ENCODE measurements at places on chromosomes 7 and 10.
A peak's percentile ranks its signal among the peaks of the same experiment; 100 is the strongest.

DNA sequence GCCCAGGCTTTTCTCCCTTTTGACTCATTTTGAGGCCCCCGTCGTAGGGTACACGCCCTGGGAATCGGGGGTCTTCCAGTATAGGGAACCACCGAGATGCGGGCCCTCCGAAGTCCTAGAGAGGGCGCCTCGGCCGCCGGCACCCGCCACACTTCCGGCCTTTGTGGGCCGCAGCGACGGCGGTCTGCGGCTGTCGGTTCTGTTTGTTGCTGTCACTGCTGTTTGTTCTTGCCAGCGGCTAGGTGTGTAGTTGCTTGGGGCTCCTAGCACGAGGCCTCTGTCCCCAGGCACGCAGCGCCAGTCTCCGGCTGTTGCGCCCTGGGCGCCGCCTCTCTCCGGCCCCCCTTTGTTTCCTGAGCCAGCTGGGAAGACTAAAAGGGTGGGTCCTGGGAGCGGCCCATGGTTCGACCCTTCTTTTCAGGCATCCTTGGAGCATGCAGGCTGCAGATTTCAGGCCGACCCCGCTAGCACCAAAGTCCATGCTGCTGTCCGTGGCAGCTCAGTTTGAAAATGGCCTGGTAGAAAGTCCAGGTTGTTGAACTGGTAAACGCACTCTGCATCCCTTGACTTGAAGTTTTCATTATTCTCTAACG, 17.8 kb upstream of the ZKSCAN1 start:
- peak; percentile 77 for DNase-seq

GRCh38 chr7:389911-390601, 100.1 kb downstream of the FOXL3 start:
- no peak for DNase-seq

DNA sequence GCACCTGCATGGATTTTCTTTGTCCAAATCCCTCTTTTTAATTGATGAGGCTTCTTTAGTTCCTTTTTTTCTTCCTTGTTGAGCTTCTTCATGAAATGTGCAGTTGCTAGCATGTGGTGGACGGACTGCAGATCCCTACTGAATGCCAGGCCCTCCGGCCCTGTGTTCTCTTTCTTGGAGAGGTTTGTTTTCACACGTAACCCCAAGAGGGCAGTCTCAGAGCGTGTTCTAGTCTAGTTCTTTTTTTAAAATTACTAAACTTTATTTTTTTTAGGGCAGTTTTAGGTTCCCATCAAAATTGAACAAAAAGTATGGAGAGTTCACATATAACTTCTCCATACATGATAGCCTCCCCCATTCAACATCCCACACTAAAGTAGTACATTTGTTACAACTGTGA, 190.0 kb downstream of the CFTR start:
- no peak for DNase-seq

- no peak for DNase-seq
Observed at GRCh38 chr10:87861566-87861952, 1.8 kb downstream of the KLLN start.

DNA sequence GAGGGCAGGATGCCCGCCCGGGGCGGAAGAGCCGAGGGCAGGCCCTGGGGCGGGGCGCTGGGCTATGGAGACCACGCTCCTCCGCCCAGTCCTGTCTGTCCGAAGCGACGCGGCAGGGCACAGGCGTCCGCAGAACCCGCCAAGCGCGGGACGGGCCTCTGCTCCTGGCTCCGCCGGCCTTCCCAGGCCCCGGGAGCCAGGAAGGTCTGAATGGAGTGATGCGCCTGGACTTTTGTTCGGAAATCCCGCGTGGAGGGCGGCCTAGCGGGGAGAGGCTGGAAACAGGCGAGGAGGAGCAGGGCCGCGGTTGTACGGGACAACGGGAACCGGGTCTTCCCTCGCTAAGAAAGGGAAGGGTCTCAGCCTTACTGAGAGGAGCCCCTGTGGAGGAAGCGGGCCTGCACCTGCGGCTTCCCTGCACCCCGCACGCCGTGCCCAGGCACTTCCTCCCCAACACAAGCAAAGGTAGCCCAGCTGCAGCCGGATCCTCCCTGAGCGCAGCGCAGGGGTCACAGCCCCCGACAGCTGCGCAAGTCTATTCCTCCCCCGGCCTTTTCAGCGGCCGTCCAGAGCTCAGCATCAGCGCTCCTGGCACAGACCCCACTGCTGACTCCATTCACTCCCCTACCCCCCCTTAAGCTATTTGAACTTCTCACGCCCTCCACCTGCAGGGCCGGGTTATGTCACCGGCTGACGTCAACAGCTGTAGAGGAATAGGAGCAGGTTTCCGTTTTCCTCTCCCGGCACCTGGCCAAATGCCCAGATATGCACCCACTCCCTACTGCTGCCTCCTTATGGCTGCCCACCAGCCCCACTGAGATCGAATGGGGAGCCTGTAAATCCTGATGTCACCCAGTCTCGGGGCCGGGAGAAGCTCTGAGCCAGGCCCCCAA, 143.2 kb upstream of the RET start:
- peak; percentile 72 for DNase-seq

- no peak for DNase-seq
Observed at GRCh38 chr10:86506062-86506461, 15.5 kb downstream of the WAPL start.

DNA sequence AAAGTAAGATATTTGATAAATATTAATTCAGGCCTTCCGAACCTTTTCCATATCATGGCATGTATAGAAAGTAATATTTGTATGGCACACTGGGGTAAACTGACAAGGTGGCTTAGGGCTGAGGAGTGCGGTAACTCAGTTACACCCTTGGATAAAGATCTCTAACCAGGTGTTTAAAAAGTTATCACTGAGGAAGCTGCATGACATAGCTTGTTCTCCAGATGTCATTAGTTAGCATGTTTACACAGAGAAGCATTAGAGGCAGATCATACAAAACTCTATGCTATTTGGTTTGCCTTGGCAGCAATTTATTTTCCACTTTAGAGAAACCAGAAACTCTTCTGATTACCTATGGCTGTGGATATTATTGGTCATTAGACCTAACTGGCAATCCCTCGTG, 118.2 kb downstream of the ST7 start:
- DNase-seq = no peak

DNA sequence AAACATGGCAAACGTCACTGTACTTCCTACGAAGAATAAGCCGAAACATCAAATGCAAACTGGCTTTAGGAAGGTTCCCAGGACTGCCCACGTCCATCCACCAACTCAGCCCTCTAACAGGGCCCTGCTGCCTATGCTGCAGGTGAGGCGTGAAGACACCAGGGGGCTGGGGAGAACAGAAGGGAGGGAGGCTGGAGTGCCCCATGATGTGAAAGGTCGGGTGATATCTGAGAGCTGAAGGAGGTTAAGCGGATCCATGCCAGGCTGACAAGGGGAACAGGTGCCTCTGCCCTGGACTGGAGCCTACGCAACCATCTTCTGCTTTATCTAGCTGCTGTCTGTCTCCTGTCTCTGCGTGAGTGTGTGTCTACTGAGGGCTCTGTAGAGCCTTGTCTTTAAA, 40.2 kb upstream of the ATP6V0A4 start:
- DNase-seq = no peak

DNA sequence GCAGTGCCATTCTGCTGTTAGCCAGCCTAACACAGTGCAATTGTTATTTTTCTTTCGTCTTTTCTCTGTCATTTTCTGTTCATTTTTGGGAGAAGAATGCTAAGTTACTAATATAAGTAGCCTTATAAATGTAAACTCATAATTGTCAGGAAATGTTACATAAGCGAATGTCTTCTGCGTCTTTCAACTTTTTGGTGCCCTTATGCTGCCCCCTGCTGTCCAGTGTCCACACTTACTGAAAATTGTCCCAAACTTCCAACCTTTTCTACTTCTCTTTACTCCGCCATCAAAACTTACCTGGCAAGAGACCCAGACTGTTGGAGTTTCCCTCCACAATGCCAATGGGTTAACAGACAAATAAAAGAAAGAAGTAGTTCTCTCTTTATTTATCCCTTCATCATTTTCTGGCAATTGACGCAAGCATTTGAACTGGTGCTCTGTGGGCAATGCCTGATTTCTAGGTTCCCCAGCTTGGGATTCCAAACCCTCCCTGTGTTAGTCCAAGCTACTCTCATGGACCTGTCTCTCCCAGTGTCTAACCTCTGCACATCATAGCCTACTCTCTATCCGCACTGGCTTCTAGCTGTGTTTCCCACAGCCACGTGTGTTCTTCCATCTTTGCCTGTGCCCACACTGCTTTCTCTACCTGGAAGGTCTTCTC, 21.0 kb upstream of the EPC1 start:
- peak; percentile 77 for DNase-seq

DNA sequence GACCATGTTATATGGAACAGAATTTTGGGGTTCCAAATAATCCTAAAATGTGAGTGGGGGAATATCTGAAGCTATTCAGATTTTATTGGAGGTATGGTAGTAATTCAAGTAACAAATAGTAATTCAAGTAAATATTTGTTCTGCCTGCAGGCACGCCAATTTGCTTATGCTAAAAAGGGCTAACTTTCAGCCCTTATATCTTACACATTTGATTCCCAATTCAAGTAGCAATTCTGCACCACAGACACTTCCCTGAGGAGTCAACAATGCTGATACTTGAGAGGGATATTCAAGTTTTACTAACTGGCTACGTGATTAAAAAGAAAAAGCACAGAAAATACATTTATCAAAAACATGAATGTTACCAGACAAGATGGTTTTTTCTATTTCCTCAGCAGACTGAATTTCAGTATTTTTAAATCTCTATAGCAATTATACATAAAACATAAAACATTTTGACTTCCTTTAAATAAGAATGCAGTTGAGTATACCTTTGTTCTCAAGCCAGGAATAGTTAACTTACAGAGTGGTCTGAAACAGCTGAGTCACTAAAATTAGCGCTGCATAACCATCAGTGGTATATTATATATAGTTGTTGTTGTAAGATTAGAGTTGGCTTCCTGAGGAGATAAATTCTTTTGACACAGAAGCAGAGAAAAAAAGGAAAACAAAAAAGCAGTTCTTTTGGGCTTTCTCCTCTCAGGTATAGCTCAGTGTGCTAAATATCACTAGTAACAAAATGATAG, 33.9 kb downstream of the MTPN start:
- DNase-seq = no peak

DNA sequence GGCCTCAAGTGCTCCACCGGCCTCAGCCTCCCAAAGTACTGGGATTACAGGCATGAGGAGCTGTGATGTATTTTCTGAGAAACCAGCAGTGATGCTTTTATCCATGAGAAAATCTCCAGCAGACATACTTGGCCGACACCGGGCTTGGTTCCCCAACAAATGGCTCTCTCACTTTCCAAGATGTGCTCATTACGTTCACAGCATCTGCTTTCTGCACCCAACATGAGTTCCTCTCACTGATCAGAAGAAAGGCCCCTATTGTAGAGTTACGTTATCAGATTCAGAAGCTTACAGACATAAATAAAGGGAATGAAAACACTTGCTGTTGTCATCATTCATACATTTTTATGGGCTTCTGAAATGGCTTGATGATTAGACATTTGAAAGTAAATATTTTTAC, 95.0 kb downstream of the CALD1 start:
- no peak for DNase-seq

DNA sequence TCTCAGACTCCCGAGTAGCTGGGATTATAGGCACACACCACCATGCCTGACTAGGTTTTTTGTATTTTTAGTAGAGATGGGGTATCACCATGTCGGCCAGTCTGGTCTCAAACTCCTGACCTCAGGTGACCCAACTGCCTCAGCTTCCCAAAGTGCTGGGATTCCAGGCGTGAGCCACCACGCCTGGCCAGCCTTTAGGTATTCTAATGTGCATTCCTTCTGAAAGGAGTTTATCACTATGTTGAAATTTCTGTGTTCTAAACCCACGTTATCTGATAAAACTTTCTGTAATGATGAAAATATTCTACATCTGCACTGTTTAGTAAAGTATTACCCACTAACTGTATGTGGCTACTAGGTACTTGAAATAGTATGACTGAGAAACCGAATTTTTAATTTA, 110.6 kb upstream of the IMMP2L start:
- no peak for DNase-seq

- DNase-seq = no peak
Observed at GRCh38 chr10:129140921-129141885, 325.8 kb upstream of the MGMT start.

DNA sequence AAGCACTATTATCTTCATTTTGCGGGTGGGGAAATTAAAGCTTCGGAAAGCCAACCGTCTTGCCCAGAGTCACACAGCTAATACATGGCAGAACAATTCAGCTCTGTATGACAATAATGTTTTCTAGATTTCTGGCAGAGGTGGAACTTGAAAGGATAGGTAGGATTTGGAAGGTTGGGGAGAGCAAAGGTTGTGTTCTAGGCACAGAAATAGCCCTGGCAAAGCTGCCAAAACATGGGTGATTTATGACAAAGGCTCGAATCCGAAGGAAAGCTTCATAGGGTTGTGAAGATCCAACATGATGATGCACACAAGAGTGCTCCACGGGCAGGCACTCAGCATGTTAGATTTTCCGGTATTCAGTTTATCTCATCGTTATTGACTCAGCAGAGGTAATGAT, 19.2 kb downstream of the PDCD11 start:
- DNase-seq = no peak

DNA sequence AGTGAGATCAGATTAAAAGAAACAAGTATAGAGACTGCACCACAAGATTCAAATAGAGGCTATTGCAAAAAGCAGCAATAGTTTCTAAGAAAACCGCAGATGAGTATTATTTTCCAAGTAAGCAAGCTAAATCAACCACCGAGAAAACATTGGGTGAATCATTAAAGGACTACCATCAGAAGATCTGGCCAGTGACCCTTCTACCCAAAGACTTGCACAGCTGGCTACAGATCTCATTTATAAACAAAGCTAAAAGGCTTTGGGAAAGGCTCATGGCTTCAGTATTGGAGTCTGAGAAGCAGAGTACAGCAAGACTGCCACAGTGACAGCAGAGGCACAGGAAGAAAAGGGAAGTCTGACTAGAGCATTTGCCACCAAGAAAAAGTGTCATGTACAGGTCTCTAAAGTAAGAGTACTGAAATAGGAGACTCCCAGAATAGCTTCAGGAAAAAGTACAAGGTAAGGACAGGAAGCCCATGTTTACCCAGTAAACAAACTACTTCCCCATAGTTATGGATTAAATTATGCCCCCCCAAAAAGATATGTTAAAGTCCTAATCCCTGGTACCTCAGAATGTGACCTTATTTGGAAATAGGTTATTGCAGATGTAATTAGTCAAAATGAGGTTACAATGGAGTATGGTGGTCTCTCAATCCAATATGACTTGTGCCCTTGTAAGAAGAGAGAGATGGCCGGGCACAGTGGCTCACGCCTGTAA, 19.0 kb downstream of the STEAP1 start:
- no peak for DNase-seq

DNA sequence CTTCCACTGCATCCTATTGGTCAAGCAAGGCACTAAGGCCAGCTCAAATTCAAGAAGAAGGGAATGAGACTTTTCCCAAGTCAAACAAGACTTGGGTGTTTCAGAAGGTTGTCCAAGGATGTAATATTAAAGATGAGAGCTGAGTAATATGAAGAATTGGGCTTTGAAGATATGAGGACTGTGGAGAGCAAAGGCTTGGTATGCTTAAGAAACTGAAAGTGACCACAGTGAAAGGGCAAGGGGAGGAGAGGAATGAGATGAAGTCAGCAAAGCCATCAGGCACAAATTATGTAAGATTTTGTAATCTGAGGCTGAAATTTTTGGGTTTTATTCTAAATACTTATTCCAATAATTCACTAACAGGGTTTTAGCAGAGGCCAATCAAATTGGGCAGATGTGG, 38.6 kb upstream of the NPY start:
- no peak for DNase-seq

- DNase-seq = no peak
Observed at GRCh38 chr10:86265236-86265894, 101.2 kb downstream of the GRID1 start.

All from naive thymus-derived CD8-positive, alpha-beta T cell (primary cell).